Activated B cell treated with CpG ODN at 0.5 μM for 24 hours (primary cell): ENCODE measurements at places on chromosomes 4 and X.

DNA sequence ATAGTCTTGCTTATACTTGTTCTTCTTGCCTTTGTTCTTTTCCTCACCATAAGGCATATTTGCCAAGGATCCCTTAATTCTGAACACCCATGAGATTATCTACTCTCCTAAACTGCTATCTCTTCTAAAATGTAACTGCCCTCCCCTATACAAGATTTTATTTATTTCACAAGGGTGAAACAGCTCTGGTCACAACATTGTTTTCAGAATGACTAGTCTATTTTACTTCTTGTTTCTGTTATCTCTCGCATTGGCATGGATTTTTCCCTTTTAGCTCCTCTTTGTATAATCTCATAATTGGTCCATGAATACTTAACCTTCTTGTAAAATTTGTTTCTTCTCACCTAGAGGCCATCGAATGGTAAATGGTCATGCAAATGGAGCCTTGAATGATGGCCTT is 17.2 kb upstream of the COL25A1 start:
- DNase-seq = no peak

- DNase-seq = no peak
Measured at GRCh38 chrX:32370456-32371205, 840.7 kb downstream of the DMD start.

DNA sequence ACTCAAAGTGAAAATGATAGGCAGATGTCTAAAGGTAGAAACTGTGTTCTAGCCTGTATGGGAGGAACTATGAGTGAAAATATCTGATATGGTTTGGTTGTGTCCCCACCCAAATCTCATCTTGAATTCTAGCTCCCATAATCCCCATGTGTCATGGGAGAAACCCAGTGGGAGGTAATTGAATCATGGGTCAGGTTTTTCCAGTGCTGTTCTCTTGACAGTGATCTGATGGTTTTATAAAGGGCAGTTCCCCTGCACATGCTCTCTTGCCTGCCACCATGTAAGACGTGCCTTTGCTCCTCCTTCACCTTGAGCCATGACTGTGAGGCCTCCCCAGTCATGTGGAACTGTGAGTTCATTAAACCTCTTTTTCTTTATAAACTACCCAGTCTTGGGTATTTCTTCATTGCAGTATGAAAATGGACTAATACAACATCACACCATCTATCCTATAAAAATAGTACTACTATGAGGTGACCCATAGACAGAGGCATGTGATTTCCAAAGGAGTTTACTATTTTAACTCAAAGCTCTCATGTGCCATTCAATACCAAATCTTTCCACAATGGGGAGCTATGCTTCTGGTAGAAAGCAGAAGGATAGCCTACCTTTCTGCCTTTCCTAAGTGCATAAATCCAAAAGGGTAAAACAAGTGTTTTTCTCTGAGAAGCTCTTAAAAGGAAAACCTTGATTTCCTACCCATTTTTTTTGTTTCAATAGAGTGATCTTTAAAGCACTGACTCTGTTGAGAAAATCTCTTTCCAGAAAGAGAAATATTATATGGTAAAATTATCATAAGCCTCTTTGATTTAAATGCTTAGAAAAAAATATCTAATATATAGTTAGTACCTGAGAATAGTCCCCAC is 38.8 kb downstream of the SEC31A start:
- DNase-seq = no peak

DNA sequence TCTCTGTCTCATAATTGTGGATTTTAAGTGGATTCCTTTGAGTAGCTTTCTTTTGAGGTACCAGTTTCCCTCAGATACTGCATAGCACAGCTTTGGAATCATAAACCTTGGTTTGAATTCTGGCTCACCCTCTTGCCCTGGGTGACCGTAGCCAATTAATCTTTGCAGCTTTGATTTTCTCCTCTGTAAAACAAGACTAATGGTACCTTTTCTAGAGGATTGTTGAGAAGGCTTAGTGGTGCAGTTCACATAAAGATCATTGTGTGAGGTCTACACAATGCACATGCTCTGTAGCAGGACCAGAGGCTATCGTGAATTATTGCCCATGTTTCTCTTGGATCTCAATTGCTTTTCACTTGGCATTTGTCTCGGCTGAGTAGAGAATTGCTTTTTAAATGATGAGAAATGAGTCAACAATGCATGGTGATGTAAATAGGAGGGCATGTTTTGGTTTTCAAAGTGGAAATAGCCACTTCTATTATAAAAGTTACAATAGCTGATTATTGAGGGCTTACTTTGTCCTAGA is 47.9 kb downstream of the TMEM131L start:
- no peak for DNase-seq

GRCh38 chr4:120327276-120327675 is 260.6 kb upstream of the MAD2L1 start:
- DNase-seq = no peak

- DNase-seq = no peak
Measured at GRCh38 chrX:16578218-16578617, 71.7 kb upstream of the S100G start.

DNA sequence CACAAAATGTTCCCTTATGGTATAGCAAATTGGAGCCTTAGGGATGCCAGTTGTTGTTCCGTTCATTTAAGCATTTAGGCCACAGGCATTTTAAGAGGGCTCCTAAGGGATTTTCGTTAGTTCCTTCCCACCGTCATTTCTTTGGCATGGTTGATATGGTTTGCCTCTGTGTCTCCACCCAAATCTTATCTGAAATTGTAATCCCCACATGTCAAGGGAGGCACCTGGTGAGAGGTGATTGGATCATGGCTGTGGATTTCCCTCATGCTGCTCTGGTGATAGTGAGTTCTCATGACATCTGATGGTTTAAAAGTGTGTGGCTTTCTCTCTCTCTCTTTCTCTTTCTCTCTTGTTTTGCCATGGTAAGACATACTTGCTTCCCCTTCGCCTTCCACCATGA is 104.1 kb downstream of the ASB9 start:
- no peak for DNase-seq
